ENCODE measurements at places on chromosomes 3 and 15.
A peak's percentile ranks its signal among the peaks of the same experiment; 100 is the strongest.

GRCh38 chr15:49953421-49953820 is 165.6 kb downstream of the ATP8B4 start:
- DNase-seq, result no peak

- DNase-seq, result no peak
Measured at GRCh38 chr3:36461597-36461996, 81.3 kb downstream of the STAC start.

GRCh38 chr3:181753391-181753790 is 41.7 kb downstream of the SOX2 start:
- DNase-seq, result no peak

- no peak for DNase-seq
Measured at GRCh38 chr15:60941448-60941847, 287.7 kb downstream of the RORA start.

DNA sequence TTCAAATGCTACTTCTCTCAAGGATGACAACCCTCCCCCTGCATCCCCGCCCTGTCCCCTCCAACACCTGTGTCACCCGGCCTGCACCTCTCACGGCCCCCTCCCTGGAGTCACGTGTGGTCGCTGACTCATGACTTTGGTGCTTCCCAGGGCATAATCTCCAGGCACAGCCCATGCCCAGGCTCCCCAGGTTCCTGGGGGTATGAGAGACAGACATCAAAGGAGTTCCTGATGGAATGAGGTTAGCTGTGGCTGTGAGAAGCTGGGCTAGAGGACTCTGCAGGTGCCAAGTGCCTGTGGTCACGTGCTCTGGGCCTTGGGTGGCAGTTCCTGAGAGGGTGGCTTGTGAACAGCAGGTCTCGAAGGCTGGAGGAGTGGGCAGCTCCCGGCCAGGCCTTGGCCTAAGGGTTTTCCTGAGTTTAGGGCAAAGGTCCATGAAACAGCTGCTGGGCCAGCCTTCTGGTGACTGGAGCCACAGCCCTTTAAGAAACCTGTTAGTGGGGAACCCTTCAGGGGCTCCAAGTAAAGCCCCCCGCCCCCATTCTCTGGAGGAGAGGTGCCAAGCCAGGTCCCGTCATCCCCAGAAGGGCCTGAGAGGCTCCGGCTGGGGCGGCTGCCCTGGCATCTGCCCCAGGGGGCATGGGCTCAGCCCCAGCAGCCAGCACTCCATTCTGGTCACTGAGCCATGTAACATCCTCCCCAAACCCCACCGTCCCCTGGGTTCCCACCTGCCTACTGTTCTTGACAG is 230.0 kb downstream of the XXYLT1 start:
- DNase-seq, result peak; percentile 12

- DNase-seq, result no peak
Measured at GRCh38 chr15:82951472-82952157, 905 bp downstream of the HOMER2 start.

DNA sequence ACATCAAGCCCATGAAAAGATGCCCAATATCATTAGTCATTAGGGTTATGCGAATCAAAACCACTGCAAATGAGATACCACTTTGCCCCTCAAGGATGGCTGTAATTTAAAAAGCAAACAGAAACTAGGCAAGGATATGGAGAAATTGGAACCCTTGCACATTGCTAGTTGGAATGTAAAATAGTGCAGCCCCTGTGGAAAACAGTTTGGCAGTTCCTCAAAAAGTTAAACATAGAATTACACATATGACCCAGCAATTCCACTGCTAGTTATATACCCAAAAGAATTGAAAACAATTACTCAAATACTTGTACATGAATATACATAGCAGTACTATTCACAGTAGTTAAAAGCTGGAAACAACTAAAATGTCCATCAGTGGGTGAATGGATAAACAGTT is 186.8 kb upstream of the CGNL1 start:
- no peak for DNase-seq

DNA sequence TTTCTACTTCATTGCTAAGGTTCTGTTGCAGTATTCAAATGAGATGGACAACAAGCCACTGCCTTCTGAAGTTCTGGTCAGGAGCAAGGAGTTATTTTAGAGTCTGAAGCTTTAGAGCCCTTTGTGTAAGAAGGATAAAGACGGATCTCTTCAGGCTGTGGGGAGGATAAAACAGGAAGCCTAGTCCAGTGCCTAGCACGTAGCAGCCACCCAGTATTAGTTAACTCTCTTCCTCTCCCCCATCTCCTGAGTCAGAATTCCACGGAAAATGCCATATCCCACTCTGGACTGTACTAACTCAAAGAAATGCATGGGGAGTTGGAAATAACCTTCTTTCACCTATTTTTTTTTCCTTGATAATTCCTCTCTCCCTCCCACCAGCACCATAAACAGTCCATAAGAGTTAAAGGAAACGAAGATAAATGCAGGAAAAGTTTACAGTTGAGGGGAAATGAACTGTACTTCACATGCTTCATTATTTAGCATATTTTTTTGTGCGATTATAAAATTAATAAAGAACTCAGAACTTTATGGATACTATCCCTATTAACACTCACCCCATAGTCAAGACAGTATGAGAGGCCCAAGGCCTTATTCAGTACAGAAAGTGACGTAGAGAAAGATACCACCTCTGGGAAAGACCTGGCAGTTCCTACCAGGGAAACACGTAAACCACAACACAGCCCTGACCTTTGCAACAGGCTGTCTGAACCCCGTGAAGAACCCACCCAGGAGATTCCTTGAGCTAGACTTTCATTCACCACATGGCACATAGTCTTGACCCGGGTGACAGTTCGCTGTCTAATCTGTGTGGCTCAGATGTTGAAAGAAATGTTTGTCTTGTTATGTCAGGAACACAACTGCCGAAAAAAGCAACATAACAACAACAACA is 9.2 kb downstream of the IGF2BP2 start:
- DNase-seq, result no peak

- DNase-seq, result no peak
Measured at GRCh38 chr3:46960081-46960701, 16.4 kb downstream of the CCDC12 start.

- DNase-seq, result no peak
Measured at GRCh38 chr3:179933914-179934313, 102.8 kb downstream of the PEX5L start.

Measured in activated CD4-positive, CD25-positive, alpha-beta regulatory T cell treated with anti-CD3 and anti-CD28 coated beads, Interleukin-2, amount 50 U/mL, for 72 hours (primary cell).